ENCODE measurements at places on chromosomes 2 and 18. TPM values are rescaled to one million over a fixed set of nuclear protein-coding genes. Genes with fewer than 3 reads are reported as not detected.

DNA sequence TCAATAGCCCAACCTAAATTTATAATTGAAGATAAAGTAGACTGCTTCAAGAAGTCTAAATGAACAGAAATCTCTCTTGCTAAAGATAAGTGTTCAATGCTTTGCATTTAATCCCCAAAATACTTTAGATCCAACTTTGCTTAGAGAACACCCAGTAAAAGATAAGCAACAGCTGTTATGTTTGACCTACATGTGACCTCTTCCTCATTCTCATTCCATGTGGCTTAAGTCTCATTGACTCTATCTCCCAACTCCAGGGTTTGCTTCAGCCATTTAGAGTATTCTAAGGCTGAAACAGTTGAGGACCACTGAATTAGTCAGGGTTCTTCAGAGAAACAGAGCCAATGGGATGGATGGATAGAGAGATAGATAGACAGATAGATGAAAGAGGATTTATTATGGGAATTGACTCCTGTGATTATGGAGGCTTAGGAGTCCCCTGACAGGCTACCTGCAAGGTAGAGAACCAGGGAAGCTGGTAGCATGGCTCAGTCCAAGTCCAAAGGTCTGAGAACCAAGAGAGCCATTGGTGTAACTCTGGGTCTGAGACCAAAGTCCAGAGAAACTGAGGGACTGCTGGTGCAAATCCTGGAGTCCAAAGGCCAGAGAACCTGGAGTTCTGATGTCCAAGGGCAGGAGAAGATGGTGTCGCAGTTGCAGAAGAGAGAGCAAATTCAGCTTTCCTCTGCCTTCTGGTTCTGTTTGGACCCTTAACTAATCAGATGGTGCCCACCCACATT is 32.1 kb downstream of the CRYGD start:
- peak; percentile 8 for DNase-seq

The GCG gene
- total RNA-seq: not detected

The GKN1 gene
- total RNA-seq: not detected

DNA sequence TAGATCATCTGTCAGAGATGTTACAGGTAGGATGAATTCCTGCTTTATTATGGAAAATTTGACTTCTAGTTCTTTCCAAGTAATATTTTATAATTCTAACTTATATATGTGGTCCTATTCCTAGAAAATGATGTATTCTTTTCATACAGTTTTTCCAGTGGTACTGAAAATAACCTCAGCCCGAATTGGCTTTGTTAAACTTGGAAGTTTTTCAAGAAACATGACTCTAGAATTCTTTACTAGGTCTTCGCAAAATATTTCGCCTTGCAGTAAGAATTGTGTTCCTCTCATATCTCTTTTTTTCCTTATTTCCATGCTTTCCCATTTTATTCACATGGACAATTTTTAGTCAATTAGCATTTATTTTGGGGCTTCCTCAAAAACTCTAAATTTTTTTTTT is 60.5 kb downstream of the BMPR2 start:
- no peak for DNase-seq

The RRM2 gene
- total RNA-seq: 169 TPM

The CD8B2 gene
- 0.09 TPM for total RNA-seq

DNA sequence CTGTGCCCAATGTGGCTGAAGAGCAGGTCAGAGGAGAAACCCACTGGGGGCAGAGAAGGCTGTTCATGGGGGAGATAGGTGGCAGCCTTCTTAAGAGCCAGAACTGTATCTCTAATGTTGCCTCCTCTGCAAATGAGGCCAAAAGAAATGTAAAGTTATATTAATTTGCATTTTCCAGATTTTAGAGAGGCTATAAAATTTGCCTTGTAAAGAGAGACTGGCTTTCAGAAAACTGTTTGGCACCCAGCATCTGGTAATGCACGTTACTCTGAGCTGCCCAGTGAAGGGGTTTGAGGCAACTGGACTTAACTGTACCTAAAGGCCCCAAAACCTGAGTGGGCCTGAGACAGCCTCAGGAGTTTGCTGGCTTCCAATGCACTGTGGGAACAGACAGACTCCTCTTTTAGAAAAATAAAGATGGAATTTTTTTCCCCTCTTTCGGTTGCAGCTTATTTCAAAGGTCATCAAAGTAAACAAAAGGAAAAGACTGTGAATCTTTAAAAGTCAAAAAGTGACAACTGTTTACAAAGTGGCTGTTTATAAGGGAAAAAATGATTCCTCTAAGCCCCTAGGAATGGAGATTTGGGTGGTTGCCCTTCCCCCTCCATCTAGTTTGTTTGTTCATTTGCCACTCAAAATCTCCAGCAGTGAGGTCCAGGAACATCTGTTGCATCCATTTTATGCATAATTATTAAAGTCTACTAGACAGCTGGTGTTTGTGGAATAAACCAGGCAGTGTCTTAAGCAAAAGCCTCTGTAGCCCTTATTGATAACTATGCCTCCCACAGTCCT is 132.2 kb upstream of the ZFP36L2 start:
- no peak for DNase-seq

GRCh38 chr18:72692086-72692485 is 147.9 kb upstream of the CBLN2 start:
- DNase-seq: no peak

The THSD7B gene
- total RNA-seq: 7.1 TPM

DNA sequence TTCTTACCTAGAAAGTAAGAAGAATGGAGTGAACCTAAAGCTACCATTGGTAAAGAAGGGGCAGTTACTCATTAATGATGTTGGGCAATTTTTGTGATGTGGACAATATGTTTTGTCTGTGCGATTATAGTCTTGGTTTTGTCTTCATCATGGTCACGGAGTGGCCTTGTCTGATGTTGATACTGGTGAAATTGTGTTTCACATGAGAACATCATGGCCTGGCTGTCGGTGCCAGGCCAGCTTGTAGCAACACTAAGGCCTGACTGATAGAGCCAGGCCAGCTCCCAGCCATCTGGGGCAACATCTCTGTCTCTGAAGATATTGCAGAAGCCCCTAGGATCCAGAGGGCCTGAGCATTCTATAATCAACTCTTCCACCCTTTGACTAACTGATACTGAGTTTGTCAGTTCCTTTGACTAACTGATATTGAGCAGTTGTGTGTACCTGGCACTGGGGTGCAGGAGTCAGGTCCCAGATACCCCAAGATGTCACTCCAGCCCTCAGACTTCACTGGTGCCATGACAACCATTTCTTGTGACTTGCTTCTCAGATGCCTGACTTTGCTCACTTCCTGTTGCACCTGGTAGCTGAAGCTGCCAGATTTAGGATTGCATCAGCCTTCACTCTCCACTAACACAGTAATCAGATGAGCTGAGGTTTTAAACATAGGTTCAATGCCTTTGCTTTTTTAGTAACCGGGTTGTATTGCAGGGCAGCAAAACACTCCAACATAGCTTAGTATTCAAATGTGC is 62.5 kb downstream of the RPIA start:
- no peak for DNase-seq

GRCh38 chr2:45736757-45737704 is 85.6 kb downstream of the PRKCE start:
- DNase-seq: no peak

The ARHGEF33 gene
- 0.26 TPM for total RNA-seq

- DNase-seq: no peak
These were observed 118.5 kb downstream of the RPIA start for GRCh38 chr2:88810017-88810416.

DNA sequence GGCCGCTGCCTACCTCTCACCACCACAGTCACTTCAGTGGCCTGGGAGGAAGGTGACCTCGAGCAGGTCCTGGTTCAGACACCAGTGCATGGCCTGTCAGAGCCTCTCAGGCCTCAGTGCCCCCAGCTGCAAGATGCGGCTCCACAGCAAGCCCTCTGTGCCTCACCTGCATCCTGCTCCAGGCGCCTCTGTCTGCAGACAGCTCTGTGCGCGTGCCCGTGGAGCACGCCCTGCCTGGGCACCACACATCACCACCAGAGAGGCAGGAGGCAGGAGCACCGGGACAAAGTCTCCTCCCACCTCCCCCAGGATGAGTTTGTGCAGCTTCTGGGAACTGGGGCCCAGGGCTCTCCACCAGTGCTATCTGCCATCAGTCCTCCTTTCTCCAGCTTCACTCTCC is 98.7 kb downstream of the TFCP2L1 start:
- DNase-seq: no peak

GRCh38 chr18:48950536-48951447 is at the start of gene SMAD7:
Gene SMAD7 (minus strand): TSS chr18:48950965. CDS start chr18:48950424, 541 bp downstream.
- no peak for DNase-seq

- no peak for DNase-seq
These were observed 41.1 kb upstream of the RALBP1 start for GRCh38 chr18:9434122-9434701.

The OXER1 gene
- total RNA-seq: 10.9 TPM

The PHLPP1 gene
- 20.5 TPM for total RNA-seq

- no peak for DNase-seq
These were observed 73.6 kb upstream of the RBM44 start for GRCh38 chr2:237724811-237725478.

The NFE2L2 gene
- total RNA-seq: 80.5 TPM

The SLC16A14 gene
- total RNA-seq: 0.19 TPM

DNA sequence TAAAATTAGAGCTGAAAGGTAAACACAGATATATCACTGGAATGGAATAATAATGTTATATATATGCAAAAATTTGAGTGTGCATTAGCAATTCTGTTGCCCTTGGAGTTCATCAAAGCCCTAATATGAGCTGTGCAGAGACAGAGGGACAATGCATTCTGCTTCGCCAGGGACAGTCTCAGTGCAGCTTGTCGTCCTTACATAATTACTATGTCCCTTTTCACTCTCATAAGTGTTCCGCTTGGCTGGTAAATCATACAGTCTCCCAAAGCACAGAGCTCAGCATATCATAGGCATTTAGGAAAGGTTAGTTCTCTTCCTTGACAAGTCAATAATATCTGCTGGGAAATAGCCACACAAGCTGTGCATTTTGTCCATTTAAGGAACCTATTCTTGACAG is 30.7 kb downstream of the MAPK4 start:
- no peak for DNase-seq

- DNase-seq: no peak
These were observed at the start of gene ARHGAP15 for GRCh38 chr2:143128681-143129580. Gene ARHGAP15 (plus strand): TSS chr2:143129419.

The RELCH gene
- 16.8 TPM for total RNA-seq

DNA sequence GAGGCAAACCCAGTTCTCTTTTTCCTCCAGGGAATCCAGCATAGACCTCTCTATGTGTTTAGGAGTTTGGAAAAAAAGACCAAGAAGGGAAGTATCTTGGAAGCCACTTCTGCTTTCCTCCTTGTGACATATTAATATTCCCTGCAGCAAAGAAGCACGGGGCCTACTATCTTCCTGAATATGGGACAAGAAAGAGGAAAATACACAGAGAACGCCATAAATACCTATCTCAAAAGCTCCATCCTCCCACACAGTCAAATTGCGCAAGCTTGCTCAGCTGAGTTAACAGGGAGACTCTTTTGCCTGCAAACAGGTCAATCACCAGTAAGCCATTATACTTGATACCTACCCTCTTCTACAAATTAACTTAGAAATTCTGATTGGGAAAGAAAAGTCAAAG is 16.7 kb upstream of the RAPH1 start:
- peak; percentile 87 for DNase-seq

DNA sequence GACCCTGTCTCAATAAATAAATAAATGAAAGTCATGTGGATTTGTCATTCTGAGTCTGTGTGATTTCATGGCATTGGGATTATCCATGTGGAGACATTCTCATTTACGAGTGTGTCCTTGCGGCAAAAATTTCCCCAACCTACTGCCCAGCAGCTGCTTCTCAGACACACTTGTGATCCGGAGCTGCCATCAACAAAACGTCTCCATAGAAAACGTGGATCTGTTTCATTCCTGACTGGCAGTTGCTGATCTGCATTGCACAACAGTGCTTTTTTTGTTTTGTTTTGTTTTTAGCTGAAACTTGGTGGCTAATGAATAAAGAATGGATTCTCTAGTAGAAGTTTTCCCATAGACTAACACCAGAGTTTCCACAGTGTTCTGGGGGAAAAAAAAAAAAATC is 74.7 kb downstream of the TGIF1 start:
- no peak for DNase-seq

GRCh38 chr2:233792720-233793119 is 14.6 kb downstream of the MROH2A start:
- no peak for DNase-seq

GRCh38 chr18:1668279-1668678 is 763.6 kb downstream of the ADCYAP1 start:
- no peak for DNase-seq

The SNORC gene
- total RNA-seq: 4.3 TPM

- no peak for DNase-seq
These were observed 48.8 kb downstream of the ANKRD44 start for GRCh38 chr2:197261808-197262226.

- no peak for DNase-seq
These were observed 124.0 kb downstream of the MBD2 start for GRCh38 chr18:54100466-54100865.

The INO80C gene
- total RNA-seq: 22.7 TPM

DNA sequence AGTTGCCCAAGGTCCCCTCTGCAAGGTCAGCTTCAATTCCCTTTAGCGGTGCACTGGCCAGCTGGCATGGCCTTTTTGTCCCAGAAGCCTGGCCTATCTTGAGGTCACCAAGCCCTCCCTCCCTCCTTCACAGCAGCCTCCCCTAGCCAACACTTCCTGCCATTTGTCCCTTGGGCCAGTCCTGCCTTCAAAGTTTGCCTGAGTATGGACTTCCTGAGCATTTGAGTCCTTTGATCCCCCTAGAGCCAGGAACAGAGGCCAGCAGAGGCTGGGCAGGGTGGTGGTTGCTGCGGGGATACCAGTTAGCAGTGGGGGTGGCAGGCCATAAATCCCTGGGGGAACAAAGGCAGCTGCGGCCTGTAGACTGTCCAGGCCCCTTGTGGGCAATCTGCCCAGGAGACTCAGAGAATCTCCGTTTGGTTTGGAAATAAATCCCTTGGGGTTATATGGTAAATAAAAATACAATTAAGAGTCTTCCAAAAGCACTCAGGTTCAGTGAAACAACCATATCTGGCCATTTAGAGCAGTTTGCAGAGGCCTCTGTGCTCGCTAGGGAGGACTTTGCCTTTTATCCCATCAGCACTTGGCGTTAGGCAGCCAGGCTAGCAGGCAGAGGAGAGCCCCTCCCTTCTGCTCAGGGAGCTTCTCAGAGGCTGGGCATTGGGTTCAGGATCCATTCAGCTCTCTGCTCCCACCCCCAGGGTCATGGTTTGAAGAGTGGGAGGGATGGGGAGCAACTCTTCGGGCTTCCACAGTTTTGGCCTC is 3.1 kb upstream of the HES6 start:
- DNase-seq: no peak

GRCh38 chr2:64768491-64769005 is 114.8 kb upstream of the SERTAD2 start:
- no peak for DNase-seq

Data from Caco-2 (cell line).